ENCODE measurements at places on chromosomes 16 and 17. TPM values are rescaled to one million over a fixed set of nuclear protein-coding genes. Genes with fewer than 3 reads are reported as not detected.

Gene GSDMA
- total RNA-seq, result not detected

Gene G6PC1
- total RNA-seq, result not detected

Gene ZG16B
- 0.37 TPM for total RNA-seq

Gene CHST4
- 0.13 TPM for total RNA-seq

Gene CA10
- total RNA-seq, result not detected

Gene YBX2
- total RNA-seq, result 0.56 TPM
